Thymus (tissue), 14 donors: ENCODE measurements at places on chromosomes 12 and 14.

DNA sequence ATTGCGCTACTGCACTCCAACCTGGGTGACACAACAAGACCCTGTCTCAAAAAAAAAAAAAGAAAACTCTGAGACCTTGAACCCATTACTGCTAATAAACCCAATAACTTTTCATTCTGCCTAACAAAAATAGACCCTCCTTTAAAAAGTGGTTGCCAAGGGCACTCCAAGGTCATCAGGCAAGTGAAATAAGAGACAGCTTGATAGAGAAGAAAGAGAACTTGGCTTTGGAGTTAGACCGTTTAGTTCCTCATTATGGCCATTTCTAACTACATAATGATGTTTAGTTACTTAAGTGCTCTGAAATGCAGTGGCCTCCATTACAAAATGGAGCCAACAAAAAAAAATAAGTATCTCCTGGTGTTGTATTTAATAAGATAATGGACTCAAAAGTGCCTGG, 55.9 kb downstream of the PHLDA1 start:
- DNase-seq: no peak

- DNase-seq: no peak
Observed at GRCh38 chr14:105184461-105184860, 3.3 kb upstream of the NUDT14 start.

GRCh38 chr14:85688006-85688405, 158.1 kb downstream of the FLRT2 start:
- no peak for DNase-seq

DNA sequence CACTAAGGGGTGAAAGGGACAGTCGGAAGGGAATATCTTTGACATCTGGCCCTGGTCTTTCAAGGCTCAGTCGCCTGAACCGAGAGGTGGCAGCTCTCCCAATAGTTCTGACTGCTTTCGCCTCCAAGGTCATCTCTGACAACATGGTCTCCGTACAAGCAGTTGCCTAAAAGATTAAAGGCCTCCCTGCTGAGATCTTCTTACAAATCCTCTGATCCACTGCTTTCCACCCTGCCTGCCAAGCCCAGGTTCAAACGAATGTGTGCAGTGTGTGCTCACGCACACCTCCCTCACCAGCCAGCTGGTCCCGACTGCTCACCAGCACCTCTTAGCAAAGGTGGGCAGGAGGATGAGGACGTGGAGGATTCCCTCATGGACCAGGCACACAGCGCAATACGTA, 10.4 kb downstream of the B4GALNT3 start:
- no peak for DNase-seq

- no peak for DNase-seq
Observed at GRCh38 chr14:102095231-102095870, 8.5 kb upstream of the HSP90AA1 start.

GRCh38 chr14:69943084-69943780, 64.0 kb downstream of the SMOC1 start:
- DNase-seq: no peak

DNA sequence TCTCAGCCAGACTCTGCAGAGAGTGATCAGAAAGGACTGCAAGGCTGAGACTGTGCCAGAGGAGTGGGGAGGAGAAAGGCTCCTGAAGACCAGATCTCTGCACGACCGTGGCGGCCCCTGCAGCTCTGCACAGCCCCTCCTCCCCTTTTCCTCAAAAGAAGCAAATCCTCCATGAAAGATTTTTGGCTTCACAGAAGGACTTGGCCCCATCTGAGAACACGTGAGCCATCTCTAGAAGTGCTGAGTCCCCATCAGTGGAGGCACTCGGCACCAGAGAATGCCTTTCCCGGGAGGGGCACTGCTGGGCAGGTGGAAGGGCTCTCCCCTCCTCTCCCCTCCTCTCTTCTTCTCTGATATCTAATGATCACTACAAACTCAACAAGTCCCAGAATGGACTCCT, 6.8 kb downstream of the FIGNL2 start:
- no peak for DNase-seq

GRCh38 chr12:93502802-93503623, 35.7 kb downstream of the MRPL42 start:
- DNase-seq: peak; percentile 48

GRCh38 chr14:102840771-102841528, 63.7 kb downstream of the TRAF3 start:
- DNase-seq: no peak

DNA sequence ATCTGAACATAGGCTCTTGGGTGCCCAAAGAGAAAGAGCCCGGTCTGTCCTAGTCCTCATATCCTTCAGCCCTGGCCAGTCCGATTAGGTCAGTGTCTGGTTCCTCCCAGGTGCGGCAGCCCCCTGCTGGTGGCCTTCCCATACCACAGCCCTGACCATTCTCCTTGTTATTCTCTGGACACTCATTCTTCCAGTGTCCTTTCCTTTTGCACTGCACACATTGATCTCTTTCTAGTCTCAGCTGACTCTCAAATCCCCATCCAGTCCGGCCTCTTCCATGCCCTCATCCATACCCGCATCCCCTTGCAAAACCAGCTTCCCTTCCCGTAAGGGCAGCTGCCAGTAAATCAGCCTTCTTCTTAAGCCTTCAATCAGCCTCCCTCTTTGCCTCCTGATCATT, 1316.3 kb downstream of the TMEM121 start:
- no peak for DNase-seq

DNA sequence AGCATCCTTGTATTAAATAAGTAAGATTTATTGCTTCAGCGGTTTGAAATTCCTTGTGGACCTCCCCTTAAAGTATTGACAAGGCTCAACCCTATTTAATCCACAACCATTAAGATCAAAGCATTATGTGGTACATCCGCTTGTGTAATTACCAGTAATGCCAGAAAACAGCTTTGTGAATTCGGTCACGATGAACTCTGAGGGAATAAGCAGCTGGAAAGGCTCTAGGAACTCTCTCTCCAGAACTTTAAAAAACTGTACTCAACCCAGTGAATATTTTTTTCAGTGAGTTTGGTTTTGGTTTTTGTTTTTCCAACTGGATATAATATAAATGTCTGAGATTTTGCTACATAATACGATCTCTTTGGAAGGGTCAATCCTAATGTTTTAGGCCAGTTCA, 49.3 kb upstream of the DIO2 start:
- no peak for DNase-seq

DNA sequence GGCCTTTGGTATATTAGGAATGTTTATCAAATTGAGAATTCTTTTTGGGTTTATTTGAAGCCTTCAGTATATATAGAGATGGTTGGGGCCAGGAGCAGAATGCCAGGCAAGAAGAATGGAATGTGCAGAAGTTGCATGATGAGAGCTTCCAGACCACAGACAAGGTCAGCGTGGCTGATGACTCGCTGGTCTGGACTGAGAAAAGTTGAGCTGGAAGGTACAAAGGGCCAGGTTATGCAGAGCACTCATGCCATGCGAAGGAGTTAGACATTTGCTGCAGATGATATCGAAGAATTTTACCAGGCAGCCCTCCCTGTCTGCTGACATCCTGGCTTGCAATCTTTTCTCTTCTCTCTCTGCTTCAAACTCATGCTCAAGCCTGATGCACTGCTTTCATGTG, 196.2 kb upstream of the ARHGAP5 start:
- DNase-seq: no peak

DNA sequence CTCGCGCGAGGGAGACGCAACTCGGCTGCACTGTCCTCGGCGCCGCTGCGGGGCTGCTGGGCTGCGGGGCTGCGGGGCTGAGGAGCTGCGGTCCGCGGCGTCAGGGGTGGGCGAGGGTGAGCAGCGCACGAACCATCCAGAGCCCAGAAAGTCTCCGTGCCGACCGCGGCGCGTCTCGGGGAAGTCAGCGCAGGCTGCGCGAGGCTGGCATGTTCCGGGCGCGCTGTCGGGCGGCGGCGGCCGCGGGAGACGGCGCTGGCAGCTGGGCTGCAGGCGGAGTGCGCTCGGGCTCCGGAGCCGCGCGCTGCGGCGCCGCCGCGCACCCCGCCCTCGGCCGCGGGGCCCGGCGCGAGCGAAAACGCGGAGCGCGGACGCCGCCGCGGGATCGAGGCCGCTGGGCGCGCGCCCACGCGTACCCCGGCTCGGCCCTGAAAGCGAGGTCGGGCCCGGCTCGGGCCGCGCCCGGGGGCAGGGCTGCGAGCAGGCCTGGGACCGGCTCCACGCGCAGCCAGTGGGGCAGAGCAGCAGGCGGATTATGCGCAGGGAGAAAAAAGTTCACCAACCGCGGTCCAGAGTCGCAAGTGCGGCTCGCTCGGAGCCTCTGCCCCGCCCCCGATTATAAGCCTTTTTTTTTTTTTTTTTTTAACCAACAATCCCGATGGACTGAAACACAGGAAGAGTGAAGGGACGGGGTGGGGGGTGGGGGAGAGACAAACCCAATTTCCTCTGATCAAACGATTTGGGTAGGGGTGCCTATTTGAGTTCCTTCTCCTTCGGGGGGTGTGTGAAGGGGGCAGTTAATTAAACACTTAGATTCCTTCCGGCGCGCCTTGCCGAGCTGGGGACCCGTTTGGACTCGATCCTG, at the start of gene PRICKLE1:
PRICKLE1 (minus strand) TSS at position 282 of the 865 bp plus-strand sequence. CDS start 117,230 bp downstream, outside the sequence.
- DNase-seq: no peak

DNA sequence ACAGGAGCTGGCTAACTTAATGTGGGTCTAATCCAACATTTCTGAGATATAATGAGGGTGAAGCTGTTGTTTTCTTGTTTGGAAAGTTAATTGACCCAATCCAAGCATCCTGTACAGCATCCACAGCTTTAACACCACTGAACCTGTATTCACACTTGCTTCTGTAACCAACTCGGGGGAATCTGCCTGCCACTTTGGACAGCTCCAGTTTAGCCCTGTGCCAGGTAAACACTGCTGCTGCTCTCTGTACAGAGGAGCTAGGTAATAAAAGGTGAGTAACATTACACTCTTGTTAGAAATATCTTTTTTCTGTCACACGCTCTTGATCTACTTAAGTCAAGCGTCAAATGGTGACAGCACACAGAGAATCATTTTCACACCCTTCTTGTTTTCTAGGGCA, 700 bp downstream of the OR11G2 start:
- DNase-seq: no peak

GRCh38 chr12:124130691-124131591, 157.9 kb downstream of the ZNF664 start:
- DNase-seq: no peak

- no peak for DNase-seq
Observed at GRCh38 chr12:73361864-73362230, 1089.7 kb downstream of the TRHDE start.

DNA sequence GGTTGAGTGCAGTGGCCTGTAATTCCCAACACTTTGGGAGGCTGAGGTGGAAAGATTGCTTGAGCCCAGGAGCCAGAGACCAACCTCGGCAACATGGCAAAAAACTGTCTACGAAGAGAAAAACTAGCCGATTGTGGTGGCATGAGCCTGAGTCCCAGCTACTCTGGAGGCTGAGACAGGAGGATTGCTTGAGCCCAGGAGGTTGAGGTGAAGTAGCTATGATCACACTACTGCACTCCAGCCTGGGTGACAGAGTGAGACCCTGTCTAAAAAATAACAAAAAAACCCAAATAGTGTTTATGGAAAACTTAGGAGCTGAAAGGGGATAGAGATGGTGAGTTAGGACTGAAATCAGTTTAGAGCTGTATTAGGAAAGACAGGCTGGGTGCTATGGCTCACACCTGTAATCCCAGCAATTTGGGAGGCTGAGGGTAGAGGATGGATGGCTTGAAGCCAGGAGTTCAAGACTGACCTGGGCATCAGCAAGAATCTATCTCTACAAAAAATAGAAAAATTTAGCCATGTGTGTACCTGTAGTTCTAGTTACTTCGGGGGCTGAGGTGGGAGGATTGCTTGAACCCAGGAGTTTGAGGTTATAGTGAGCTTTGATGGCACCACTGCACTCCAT, 9.7 kb downstream of the PNN start:
- no peak for DNase-seq

GRCh38 chr14:93688239-93688666, 100.0 kb downstream of the PRIMA1 start:
- DNase-seq: no peak

DNA sequence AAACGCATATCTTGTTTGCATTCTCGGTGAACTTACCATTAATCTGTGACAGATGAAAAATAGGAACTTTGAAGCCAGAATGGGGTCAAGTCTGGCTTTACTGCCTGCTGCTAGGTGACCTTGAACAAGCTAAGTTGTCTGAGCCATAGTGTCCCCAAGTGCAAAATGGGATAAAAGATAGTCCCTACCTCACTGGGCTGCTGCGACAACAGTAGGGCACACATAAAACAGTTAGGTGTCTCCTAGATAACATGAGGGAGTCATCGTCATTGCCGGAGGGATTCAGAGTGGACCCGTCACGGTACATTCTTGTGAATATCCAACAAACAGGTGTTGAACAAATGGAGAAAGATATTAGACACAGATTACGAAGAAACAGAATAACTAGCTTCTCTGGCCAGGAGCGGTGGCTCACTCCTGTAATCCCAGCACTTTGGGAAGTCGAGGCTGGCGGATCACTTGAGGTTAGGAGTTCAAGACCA, 71.2 kb downstream of the NINJ2 start:
- DNase-seq: no peak

DNA sequence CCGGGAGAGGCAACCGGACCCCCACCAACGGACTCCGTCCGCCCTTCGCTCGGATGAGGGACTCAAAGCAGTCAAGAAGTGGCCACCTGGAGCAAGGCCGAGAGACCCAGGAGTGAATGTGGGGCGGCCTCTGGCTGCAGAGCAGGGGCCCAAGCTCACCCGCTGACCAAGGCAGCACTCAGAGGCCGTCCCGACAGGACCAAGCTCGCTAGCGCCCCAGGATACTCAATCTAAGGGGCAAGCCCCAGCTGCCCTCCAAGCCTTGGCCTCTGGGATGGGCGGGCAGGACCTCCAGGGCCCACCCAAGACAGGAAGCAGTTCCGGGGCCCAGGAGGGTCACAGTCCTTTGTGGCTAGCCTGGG, 936 bp downstream of the AKT1 start:
- DNase-seq: no peak

GRCh38 chr12:49487605-49488004, 51.2 kb upstream of the KCNH3 start:
- DNase-seq: no peak

DNA sequence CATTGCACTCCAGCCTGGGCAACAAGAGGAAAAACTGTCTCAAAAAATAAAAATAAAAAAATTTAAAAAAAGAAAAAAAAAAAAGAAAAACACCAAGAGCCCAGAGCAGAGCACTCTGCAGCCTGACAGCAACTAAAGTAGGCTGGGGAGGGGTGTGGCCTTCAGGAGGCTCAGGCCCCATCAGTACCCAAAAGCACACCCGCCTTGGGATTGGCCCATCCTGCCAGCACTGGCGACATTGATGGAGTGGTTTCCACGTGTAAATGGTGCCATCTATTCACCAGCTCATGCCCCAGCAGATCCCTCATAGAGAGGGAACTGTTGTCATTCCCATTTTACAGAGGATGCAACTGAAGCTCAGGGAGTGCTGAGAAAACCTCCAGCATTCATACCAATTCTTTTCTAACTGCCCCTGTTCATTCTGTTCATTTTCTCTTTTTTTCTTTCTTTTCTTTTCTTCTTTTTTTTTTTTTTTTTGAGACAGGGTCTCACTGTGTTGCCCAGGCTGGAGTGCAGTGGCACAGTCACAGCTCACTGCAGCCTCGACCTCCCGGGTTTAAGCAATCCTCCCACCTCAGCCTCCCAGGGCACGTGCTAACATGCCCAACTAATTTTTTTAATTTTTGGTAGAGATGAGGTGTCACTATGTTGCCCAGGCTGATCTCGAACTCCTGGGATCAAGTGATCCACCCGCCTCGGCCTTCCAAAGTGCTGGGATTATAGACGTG, 89.3 kb downstream of the IRF2BPL start:
- DNase-seq: no peak
